ENCODE measurements at places on chromosomes 2 and 18. TPM values are rescaled to one million over a fixed set of nuclear protein-coding genes. Genes with fewer than 3 reads are reported as not detected.

DNA sequence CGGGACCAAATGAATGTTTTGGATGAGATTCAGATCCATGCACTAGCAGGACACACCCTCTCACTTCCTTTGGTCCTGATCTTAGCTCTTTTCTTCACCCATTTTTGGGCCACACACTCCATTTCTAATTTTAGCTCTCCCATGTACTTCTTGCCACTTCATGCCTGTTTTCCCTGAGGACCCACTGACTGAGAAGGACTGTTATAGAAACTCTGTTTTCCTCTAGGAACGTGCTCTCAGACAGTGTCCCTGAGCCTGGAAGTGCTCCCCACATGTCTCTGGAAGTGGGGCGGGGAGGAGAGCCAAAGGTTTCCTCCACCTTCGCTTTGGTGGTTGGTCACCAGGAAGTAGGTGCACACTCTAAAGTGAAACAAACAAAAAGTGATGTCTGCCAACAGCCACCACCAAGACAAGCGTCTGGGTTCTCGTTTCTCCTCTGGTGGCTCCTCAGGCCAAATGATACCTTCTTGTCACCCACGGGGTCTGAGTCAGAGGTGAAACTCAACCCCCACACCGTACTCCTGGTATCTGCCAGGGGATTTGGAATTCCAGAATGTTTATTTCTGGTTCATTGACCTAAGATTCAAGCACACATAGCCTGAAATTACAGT, 74.7 kb downstream of the MERTK start:
- H3K27me3 ChIP-seq: no peaks in the 10 kb centered on the region
- no peak for DNase-seq
- H3K36me3 ChIP-seq: peaks cover 22% of the 10 kb centered on the region
- H3K27ac ChIP-seq: no peak overlapping the region
- H3K4me3 ChIP-seq: no peak overlapping the region

- no peak overlapping the region for H3K27ac ChIP-seq
- peaks cover 51% of the 10 kb centered on the region for H3K4me1 ChIP-seq
- H3K27me3 ChIP-seq: no peaks in the 10 kb centered on the region
Measured at GRCh38 chr2:165472922-165473321, 3.4 kb downstream of the CSRNP3 start.

The CRYGD gene
- not detected for total RNA-seq

GRCh38 chr18:58806826-58807714, 57.6 kb upstream of the ZNF532 start:
- peak overlapping the region; percentile 87 for H3K27ac ChIP-seq
- no peak for DNase-seq
- peaks cover 46% of the 10 kb centered on the region for H3K4me1 ChIP-seq
- H3K27me3 ChIP-seq: no peaks in the 10 kb centered on the region
- H3K36me3 ChIP-seq: no peaks in the 10 kb centered on the region

GRCh38 chr18:76496194-76496890, 1.3 kb upstream of the ZNF516 start:
- H3K27me3 ChIP-seq: peaks cover 6% of the 10 kb centered on the region
- DNase-seq: peak; percentile 59
- H3K36me3 ChIP-seq: no peaks in the 10 kb centered on the region

GRCh38 chr2:178479275-178479616, 846 bp upstream of the FKBP7 start:
- no peaks in the 10 kb centered on the region for H3K36me3 ChIP-seq
- peak overlapping the region; percentile 97 for H3K4me3 ChIP-seq
- H3K27me3 ChIP-seq: no peaks in the 10 kb centered on the region
- no peak for DNase-seq
- H3K4me1 ChIP-seq: peaks cover 56% of the 10 kb centered on the region

The PARD3B gene
- 15.9 TPM for total RNA-seq

The SEPTIN2 gene
- total RNA-seq: 490 TPM

- H3K4me3 ChIP-seq: no peak overlapping the region
- H3K27me3 ChIP-seq: no peaks in the 10 kb centered on the region
Measured at GRCh38 chr2:59232394-59233165, 991.5 kb upstream of the FANCL start.

The PTPN4 gene
- total RNA-seq: 39.3 TPM
